ENCODE measurements at places on chromosomes 16 and 17.
A peak's percentile ranks its signal among the peaks of the same experiment; 100 is the strongest.

- no peak for DNase-seq
These were observed 16.3 kb downstream of the MYL4 start for GRCh38 chr17:47225436-47225858.

DNA sequence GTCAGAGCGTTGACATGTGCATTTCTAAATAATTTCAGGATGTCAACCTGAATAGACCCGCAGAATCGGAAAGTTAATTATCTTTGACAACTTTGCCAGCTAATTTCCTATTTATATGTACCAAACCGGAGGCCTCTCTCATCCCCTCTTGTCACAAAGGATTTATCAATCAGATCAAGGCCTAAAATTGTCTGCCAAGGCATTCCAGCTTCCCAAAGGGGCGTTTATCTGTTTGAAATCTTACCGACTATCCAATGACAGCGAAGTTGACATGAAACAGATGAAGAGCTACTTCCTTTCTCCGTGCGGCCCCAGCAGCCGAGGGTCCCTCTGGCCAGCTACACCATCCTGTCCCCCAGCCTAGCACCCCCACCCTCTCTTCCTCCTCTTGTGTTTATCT is 223.7 kb upstream of the DYNLRB2 start:
- no peak for DNase-seq

DNA sequence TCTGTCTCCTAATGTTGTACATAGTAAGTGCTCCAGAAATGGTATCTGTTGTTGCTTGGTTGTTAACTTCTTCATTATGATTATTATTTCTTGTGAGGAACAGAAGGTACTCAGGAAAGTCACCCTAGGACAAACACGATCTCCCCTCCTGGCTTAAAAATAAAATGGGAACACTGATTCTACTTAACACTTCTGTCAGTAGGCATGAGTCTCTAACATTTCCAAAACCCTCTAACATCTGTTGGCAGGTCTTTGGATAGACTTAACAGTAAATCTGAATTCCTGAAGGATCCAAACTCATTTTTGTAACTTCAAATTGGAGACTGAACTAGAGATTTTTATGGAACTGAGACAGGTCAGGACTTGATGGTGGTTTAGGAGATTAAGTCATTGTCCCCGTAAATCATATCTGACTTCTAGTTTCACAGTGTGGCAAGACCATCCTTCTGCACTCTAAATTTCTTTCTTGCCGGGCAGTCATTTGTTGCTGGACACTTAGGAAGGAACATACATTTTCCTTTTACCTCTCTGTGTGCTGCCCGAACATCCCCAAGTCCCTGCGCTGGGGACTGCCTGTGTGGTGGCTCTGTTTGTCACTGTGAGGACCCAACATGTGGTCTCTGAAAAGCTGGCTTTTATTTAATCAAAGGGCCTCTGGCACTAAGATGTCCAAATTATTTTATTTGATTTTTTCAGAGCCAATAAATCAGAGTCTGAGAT is 149.9 kb downstream of the NPIPB5 start:
- DNase-seq: no peak

DNA sequence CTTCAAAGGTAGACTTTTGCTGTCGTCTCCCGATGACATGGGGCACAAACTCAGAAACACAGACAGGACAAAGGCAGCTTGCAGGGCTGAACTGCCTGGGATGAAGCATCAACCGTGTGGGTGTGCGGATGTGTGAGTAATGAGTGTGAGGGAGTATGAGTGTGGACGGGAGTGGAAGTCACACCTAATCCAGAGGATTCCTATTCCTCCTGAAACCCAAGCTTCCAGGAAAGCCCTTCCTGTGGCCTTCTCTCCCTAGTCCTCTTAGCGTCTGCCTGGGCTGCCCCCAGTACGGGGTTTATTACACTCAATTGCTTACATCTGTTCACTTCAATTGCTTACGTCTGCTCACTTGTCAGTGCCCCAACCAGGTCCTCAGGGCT is 2.3 kb upstream of the IL4R start:
- no peak for DNase-seq

DNA sequence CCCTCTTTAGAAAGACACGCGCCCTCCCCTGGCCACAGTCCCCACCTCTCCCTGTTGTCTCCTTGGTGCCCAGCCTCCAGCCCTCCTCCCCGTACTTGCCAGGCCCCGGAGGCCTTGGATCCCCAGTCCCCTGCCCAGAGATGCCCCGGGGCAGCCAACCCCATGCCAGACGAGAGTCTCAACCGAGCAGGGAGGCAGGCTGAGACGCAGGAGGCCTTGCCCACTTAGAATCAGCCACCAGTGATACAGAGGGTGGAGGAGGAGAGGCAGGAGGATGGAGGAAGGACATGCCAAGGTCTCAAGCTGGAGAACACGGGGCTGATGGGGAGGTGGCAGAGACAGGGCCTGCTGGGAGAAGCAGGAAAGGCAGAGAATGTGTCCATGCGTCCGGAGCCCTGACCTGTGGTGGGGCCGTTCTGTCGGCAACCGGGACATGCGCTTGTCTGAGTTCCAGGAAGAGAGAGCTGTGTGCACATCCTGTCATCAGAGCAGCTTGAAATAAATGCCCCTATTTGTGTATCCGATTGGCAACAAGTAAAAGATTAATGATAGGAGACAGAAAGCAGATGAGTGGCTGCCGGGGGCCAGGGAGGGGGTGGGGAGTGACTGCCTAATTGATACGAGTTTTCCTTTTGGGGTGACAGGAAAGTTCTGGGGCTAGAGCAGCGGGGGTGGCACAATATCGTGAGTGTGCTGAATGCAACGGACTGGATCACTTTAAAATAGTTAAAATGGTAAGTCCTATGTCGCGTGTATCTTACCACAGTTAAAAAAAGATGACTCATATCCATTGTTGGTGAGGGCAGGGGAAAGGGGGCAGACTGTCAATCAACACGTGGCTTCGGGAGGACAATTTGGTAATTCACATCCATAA is 44.7 kb upstream of the MEAK7 start:
- no peak for DNase-seq

DNA sequence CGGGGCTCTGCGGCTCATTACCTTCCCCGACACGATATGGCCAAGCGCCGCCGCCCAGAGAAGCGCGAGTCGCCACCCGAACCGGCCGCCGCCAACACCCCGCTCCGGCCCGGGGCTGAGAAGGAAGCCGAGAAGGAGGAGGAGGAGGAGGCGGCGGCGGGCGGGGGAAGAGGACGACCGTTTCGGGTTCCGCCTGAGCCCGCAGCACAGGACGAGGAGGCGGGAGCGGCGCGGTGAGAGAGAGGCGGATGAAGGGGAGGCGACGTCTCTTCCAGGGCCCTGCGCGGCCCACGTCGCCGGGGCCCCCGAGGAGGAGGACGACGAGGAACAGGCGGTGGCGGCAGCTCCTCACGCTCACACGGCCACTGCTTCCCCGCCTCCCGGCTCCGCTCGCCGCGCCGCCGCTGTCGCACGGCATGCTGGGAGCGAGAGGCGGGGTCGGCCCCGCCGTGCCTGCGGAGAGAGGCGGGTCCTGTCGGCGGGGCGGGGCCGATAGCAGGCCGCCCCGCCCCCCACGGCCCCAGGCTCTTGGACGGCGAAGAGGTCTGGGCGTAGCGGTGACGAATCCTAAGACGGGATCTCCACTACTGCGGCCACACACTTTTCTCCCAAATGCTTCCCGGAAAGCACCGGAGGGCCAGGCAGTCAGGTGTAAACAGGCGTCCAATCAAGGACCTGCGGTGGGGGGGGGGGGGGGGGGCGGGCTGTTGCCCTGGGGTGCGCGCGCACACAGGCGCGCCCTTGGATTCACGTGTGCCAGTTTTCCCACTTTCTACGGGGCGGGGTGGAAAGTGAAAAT is 97.3 kb upstream of the METTL9 start:
- peak; percentile 86 for DNase-seq

DNA sequence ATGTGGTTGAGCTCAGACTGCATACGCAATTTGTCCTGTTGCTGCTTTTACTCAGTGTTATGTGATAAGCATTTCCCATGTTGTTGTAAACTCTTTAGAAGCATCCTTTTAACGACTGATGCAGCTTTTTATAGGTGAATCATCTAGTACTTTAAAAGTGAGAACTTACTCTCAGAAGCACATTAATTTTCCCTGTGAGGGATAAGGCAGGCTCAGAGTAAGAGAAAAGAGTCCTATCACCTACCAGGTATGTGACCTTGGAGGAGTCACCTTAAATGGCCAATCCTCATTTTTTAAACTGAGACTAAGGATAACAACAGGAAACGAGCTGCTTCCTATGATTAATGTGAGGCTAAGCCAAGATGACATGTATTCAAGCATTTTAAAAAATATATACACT is 34.4 kb upstream of the GAN start:
- no peak for DNase-seq

GRCh38 chr16:79261944-79262552 is 338.5 kb downstream of the MAF start:
- no peak for DNase-seq

- peak; percentile 14 for DNase-seq
These were observed 421 bp downstream of the STAT3 start for GRCh38 chr17:42387661-42388380.

DNA sequence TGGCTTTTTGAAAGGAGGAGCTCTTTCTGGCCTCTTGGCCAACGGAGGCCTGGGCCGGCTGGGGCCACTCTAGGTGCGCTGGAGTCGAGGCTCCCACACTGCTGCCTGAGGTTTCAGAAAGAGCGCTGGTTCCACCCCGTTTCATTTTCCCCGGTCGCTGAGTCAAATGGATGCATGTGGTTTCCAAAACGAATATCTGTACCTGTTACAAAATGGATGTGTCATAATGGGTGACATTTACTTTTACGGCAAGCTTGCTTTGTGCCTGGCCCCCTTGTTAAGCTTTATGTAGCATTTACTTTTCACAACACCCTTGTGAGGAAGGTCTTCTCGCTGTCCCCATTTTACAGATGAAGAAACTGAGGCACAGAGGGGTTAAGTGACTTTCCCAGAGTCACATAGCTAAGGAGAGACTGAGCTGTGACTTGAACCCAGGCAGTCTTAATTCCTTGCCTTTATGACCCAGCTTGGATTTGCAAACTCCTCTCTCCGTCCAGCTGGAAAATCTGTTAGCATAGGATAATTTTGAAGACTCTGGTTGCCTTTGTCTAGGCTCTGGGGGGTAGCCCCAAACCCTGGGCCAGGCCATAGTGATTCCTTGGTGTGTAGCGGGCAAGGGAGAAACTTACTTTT is 10.6 kb downstream of the KSR1 start:
- peak; percentile 48 for DNase-seq

DNA sequence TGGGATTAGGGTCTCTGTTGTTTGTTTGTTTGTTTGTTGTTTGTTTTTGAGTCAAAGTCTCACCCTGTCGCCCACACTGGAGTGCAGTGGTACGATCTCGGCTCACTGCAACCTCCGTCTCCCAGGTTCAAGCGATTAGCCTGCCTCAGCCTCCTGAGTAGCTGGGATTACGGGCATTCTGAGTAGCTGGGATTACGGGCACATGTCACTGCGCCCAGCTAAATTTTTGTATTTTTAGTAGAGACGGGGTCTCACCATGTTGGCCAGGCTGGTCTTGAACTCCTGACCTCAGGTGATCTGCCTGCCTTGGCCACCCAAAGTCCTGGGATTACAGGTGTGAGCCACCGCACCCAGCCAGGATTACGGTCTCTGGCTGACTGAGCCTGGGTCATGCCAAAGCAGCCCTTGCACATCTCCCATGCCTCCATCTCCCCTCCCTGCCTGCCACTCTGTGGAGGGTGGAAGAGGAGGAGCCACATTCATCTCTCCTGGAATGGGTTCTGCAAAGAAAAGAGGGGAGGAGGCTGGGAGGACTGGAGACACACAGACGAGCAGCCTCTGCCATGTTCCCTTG is 59.2 kb downstream of the BEAN1 start:
- no peak for DNase-seq

GRCh38 chr17:29243792-29244191 is 2.9 kb upstream of the CRYBA1 start:
- DNase-seq: no peak

DNA sequence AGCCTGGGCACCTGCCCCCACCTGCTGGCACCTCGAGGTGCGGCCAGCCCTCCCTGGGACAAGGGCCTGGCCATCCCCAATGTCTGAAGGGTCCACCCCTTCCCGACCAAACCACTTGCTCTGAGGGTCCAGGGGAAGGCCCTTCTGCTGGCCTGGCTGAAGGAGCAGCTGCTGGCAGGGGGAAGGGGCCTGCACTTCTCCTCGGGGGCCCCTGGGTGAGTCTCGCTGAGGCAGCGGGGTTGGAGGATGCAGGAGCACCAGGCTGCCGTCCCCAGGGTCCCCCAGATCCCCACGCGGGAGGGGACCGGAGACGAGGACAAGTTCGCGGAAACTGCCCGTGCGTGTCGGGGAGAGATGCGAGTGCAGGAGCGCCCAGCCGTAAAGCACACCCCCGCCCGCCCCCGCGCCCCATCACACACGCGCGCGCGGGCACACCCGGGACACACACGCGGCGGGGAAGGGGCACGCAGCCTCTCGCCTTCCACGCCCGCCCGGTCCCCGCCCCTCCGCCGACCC is 725 bp upstream of the CACNA1H start:
- peak; percentile 23 for DNase-seq

- no peak for DNase-seq
These were observed 690.5 kb downstream of the KCNJ2 start for GRCh38 chr17:70859829-70860228.

- DNase-seq: no peak
These were observed 128.4 kb upstream of the TNRC6C start for GRCh38 chr17:77829843-77830799.

DNA sequence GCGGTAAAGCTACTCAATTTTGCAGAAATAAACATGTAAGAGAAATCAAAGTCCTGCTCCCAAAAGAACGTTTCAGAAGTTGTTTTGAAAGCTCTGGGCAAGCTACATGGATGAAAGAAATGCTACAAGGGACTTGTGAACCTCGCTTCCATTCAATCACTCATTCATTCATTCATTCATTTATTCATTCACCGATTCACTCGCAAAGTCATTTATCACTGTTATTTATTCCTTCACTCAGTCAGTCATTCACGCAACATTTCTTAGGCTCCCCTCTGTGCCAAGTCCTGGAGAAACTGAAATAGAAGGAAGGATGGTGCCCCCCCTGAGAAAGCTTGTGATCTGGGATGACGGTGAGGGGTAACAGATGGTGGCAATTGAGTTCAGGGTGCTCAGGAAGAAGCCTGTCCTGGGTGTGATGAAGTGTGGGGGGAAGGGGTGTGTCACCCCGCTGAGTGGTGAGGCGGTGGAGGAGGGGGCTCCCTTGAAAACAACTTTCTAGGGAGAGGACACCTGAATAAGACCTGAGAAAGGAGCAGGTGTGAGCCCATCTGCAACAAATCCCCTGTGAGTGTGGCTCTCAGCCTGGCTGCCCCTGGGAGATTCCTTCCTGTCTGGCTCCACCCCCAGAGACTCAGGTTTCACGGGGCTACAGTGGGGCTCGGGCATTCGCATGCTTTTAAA is 36.3 kb upstream of the PRSS54 start:
- no peak for DNase-seq

GRCh38 chr17:20920095-20920814 is 122.6 kb downstream of the USP22 start:
- DNase-seq: no peak

All from activated gamma-delta T cell treated with anti-CD3 and anti-CD28 coated beads, Interleukin-2, amount 50 U/mL, for 16 hours (primary cell).